Large intestine (tissue), 12 donors: ENCODE measurements at places on chromosomes 5 and 9.
A peak's percentile ranks its signal among the peaks of the same experiment; 100 is the strongest.

GRCh38 chr9:15735083-15735857, 182.4 kb downstream of the CCDC171 start:
- DNase-seq = no peak

GRCh38 chr9:79709743-79710674, 138.2 kb downstream of the TLE4 start:
- no peak for DNase-seq

DNA sequence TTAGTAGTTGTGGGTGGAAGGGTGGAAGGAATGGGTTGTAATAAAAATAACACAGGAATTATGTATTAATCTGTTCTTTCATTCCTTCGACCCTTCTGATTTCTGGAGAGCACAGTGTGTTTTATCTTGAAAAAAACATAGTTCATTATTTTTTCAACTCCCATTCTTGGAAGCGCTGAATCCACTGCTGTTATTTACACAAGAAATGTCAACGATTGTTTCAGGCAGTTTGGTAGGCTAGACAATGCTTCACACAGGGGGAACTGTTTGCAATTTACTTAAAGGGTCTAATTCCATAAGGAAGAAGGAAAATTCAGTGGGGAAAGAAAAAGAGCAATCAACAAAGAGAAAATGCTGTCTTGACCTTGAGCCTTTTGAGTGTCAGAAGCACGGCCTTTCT, 142.9 kb downstream of the TLE1 start:
- DNase-seq = no peak

GRCh38 chr9:1951446-1951845, 63.7 kb upstream of the SMARCA2 start:
- DNase-seq = no peak

DNA sequence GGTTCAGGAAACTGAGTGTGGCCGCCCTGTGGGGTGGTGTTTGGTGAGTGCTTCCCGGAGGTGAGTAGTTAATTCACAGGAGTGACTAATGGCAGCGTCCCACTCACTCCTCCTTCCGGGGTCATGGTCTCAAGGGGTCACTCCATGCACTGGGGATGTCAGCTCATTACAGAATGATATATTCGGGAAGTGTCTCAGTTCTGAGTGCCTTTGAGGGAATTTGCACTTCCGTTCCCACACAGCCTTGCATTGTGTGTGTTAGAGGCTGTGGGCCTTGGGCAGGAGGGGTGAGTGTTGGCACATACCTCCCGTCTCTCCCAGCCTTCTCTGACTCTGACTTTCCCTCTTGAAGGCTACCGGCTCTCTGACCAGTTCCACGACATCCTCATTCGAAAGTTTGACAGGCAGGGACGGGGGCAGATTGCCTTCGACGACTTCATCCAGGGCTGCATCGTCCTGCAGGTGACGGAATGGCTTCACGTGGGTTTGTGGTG, 10.5 kb upstream of the AHRR start:
- DNase-seq = no peak

DNA sequence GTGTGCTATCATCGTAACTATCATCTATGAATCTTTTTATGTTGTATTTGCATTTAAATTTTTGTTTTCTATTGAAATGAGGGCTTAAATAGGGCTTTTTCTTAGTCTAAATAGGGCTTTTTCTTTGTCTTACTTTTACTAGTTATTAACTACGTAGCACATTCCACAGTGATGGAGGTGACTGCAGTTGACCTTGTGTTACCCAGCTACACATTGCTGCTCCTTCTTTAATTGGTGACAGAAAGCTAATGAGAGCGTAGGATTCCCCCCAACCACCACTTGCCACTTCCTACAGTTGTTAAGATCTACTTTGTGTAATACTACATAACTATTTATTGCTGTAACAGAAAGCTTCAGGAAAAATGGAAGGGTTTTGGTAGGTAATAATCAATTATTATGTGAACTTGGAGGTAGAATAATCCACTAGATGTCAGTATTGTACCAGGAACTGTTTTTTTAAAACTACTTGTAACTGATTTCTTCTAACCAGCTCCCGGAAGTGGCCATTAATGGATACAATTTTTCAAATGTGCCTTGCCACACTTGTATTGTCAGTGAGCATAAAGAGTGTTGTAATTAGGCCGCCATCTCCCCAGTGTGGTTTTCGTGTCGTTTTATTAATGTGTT, 18.0 kb downstream of the MTRR start:
- DNase-seq = peak; percentile 42

GRCh38 chr9:75891277-75891741, 836 bp downstream of the PCSK5 start:
- DNase-seq = peak; percentile 76

- DNase-seq = no peak
These were observed 57.2 kb downstream of the CDC42SE2 start for GRCh38 chr5:131321066-131321465.

DNA sequence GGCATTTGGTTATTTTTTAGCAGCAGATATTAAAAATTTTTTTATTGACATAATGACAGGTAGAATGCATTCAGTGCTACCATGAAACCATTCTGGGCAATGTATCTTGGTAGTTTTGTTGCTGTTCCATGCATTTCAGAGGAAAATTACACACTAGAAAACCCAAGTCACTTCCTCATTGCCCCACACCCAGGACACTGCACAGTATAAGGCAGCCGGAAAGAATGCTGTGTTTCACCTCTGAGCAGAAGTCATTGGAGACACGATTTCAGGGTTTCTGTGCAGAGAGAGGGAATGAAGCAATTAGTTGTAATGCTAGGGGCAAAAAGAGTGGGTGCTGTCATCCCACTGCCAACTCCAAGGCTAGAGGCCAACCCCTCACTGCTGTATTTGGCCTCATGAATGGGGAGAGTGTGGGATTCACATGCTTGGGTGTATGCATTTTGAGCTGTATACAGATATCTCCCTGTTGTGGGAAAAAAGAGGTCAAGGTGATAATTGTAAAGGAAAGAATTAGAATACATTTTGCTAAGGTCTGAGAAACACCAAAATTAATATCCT, 290.5 kb downstream of the BNC2 start:
- DNase-seq = no peak
